RKO (cell line): ENCODE measurements at places on chromosomes 12 and 14.

DNA sequence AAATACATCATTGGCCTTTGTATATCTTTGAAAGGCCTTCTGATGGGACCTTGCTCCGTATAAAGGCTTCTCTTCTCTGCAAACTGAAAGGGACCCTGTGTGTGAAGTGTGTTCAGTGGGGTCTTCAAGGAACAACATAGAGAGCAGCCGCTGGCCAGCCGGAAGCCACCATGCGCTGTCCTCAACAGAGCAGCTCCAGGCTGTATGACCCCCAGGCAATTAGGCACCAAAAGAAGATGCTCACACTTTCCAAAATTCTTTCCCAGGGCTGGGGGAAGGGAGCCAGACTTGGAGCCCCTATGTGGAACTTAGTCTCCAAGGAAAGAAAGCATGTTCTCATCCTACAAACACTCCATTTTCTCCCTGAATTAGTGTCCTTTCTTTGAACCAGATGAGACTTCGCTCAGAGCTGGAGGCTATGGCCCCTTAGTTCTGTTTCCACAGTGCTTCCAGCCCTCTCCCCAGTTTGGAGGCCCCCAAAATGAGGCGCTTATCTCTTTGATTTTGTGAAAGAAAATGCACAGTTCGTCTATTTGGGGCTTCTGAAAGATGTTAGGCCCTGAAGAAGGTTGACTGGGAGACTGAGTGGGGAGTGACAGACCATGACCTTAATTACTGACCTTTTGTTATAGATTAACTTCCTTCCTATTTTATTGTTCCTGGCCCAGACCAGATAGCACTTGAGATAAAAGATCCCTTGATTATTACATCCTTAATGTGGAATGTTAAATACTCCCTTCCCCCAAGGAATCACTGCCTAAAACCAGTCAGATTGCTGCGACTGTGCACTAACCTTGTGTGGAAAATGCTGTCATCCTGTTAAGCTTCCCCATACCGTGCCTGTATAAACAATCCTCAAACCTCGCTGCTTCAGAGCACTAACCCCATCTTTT lies 128.3 kb upstream of the FGD4 start:
- DNase-seq: no peak

GRCh38 chr14:28782301-28782700 lies 15.7 kb downstream of the FOXG1 start:
- DNase-seq: no peak

GRCh38 chr12:11771895-11772502 lies 122.5 kb downstream of the ETV6 start:
- DNase-seq: no peak

GRCh38 chr12:113096675-113097461 lies 38.7 kb downstream of the RASAL1 start:
- DNase-seq: no peak

DNA sequence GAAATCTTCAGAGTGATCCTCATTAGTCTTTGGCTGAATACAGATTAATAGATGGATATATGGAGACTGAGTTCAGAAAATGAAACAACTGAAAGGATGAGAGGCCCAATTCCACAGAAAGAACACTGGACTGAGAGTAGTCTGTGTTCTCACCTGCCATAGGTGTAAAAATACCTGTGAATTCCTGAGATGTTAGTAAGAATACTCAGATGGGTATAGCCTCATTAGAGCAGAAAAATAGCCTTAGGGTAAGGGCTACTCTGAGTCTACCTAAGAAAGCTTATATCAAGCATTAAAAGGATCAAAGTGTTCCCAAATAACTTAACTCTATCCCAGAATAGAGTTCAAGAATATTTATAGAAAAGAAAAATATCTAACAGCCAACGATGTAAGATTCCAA lies 1510.3 kb upstream of the SEL1L start:
- no peak for DNase-seq

GRCh38 chr14:28678887-28679286 lies 87.7 kb upstream of the FOXG1 start:
- DNase-seq: no peak

DNA sequence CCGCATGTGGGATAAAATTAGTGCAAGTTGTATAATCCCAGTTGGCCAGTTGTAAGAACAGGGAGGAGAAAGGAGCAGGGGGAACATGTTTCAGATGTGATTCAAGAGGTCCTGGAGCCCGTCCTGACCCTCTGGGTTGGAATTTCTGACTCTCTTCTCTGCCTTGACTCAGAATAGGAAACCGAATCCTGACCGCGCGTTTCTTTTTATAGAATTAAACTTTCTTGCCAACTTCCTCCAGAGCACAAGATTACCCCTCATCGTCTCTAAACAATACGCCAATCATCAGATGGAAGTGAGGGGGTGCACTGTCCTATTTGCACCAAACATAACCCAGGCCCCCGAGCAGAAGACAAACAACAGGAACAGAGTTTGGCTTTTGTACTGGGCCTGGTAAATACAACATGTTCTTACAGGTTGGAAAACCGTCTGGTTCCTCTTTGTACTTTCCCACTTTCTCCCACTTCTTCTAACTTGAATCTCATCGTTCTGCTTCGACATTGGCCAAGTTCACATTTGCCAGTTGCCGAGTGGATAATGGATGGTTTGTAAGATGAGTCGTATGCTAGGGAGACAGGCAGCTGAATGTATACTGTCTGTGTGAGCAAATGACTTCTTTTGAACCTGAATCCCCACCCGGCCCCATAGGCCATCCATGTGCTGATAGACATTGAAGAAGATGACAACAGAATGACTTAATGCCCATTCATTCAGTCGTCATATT lies 42.6 kb upstream of the MED13L start:
- DNase-seq: no peak

- peak; percentile 64 for DNase-seq
Measured at GRCh38 chr14:91509083-91509877, 830 bp downstream of the PPP4R3A start.

DNA sequence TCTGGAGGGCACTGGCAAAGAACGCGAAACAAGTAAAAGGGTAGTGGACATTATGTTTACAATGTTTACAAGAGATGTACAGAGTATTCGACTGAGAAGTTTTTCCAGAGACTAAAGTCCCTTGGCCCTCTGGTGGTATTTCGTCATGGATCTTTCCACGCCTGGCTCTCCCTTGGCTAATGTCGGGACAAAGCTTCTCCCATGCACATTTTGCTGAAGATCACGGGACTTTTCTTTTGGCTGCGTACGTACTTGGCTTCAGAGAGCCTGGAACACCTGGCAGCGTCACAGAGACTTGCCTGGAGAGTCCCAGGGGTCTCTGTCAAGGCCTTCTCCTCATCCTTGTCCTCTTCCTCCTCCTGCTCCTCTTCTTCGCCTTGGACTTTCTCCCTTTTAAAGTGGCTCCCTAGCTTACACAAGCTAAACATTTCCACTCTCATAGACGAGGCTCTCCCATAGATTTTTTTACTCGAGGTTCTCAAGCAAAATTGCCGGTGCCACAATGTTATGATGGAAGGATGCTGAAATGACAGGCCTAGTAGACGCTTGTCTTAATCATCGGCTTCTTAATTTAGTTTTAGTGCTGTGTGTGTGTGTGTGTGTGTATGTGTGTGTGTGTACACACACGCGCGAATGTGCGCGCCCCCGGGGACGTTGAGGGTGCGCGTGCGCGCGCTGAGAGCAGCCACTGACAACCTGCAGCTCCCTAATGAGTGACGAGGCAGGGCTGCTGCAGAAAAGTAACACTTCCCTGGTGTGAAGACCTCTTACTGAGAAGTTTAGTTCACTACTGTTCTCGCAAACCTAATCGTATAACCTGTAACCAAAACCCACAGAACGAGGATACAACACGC lies 4.9 kb upstream of the FOXG1 start:
- no peak for DNase-seq

- DNase-seq: peak; percentile 43
Measured at GRCh38 chr12:26786865-26787514, 46.0 kb downstream of the ITPR2 start.

DNA sequence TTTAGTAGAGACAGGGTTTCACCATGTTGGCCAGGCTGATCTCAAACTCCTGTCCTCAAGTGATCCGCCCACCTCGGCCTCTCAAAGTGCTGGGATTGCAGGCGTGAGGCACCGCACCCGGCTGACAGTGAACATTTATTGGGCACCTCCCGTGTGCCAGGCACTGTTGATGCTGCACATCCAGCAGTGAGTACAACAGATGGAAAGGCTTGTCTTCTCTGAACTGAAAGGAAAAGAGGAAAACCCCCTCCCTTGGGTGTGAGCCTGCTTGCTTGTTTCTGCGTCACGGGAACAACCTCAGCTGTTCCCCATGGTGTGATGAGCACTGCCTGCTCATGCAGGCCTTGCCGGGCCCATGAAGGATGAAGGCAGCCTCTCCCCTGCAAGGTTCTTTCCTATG lies 39.5 kb downstream of the DGLUCY start:
- DNase-seq: no peak

GRCh38 chr14:52355526-52355925 lies 41.4 kb downstream of the PTGER2 start:
- DNase-seq: no peak

DNA sequence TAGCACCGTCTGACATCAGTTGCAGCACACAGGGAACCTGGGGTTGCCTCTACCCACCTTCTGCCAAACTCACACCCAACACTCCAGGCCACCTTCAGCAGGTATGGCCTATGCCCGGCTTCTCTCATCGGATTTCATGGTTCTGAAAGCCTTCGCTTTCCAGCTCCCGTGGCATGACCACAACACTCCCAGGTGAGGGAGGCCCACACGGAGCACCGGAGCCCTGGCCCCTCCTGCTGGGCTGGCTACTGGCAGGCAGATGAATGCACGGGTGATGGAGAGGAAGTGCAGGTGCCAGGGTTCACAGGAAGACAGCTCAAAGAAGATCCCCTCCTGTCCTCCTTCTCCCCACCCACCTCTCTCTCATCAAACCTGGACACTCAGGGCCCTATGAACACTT lies 37.2 kb downstream of the CACNA2D4 start:
- no peak for DNase-seq

- peak; percentile 43 for DNase-seq
Measured at GRCh38 chr12:14716848-14717444, 20.5 kb upstream of the GUCY2C start.

DNA sequence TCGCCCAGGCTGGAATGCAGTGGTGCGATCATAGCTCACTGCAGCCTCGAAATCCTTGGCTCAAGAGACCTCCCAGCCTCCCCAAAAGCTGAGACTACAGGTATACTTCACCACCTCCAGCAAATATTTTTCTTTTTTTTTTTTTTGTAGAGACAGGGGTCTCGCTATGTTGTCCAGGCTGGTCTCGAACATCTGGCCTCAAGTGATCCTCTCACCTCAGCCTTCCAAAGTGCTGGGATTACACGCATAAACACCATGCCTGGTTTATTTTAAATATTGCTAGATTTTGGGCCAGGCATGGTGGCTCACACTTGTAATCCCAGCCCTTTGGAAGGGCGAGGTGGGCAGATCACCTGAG lies 26.7 kb upstream of the UBC start:
- no peak for DNase-seq

DNA sequence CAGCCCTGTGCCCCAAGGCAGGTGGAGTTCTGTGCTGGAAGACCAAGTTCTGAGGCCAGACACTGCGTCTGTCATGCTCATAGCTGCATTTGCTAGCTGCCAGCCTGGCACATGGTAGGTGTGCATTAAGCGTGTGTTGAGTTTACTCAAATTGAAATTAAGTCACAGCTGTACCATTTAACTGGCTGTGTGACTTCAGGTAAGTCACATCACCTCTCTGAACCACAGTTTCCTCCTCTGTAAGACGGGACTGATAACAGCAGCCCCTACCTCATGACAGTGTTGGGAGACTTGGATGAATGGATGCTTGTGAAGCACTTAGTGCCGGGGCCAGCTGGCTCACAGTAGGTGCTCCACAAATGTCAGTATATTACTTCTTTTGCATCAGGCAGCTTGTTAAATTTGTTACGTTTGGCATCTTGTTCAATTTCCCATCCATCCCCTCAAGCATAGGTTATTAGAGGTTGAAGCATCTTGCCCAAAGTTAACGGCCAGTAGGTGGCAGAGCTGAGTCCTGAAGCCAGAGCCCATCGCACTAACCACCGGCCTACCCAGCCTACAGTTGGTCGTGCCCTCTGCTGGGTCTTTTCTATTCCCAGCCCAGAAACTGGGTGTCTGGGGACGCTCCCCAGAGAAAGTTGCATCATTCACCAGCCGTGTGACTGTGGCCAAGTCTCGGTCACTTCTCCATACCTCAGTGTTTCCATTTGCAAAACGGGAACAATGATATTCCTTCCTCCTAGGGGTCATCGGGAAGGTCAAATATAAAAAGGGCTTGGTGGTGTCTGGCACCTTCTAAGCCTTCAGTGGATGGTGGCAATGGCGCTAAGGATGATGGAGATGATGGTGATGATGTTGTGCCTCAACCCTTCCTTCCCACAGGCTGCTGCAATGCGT lies 4.5 kb downstream of the DAO start:
- DNase-seq: peak; percentile 46

DNA sequence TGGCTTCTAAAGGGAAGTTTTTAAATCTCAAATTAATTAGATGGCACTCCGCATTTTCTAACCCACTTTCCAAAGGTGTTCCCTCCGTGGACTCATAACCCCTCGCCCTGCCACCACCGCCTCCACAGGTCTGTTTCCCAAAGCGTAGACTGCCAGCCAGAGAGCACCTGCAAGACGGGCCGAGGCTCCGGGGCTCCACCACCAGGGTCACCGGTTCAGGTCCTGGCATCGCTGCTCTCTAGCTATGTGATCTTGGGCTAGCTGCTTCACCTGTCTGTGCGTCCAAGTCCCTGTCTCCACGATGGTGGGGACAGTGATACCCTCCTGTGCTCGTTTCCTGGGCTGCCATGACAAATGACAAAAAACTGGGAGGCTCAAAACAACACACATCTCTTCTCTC lies 11.5 kb downstream of the RIMBP2 start:
- DNase-seq: no peak

DNA sequence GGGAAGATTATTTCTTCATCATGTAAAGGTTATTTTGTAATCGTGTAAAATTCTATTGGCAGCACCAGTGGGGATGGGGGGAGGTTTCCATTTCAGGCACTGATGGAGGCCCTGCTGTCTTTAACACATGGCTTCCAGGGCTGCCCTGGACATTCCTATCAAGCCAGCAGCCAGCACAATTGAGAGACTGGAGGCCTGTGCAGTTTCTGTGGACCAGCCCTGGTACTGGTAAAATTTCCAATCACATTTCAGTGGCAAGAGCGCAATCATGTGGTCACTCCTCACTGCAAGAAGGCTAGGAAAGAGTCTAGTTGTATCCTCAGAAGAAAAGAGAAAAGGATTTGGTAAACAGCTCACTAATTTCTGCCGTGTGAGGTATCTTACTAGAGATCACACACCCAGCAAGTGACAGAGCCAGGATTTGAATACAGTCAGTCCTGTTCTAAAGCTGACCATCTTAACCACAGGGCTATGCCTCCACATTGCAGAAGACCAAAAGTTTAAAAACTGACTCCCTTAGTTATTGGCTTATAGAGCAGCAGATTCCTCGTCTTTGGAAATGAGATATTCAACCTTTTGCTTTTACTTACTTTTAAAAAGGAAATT lies 179.4 kb upstream of the ARHGAP5 start:
- no peak for DNase-seq
